ENCODE measurements at places on chromosomes 5 and 9.

DNA sequence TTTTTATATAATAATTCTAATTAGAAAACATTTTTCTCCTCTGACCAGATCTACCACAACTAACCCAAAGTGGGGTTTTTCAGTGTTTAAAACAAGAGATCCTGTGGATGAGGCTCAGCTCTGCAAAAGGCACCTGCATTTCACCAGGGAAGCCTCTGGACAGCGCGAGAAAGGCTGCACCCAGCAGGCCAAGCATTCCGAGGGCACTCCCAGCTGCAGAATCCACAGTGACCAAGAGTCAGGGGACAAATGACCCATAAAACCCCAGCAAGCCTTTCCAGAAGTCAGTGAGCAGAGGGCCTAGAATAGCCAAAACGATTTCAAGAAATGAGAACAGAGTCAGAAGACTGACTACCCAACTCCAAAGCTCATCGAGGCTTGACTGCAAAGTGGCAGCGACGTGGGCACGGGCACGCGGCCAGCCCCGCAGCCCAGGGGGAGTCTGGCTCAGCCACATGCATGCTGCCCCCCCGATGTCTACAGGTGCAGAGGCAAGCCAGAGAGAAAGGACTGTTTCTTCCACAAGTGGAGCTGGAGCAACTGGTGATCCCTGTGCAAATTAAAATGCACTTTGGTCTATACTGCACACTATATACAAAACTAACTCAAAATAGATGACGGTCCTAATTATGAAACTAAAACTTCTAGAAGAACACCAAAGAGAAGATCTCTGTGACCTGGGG lies 26.2 kb downstream of the TPPP start:
- DNase-seq: no peak

- DNase-seq: no peak
These were observed 516.1 kb downstream of the EFNA5 start for GRCh38 chr5:107154593-107154992.

- DNase-seq: peak; percentile 58
These were observed 11.0 kb downstream of the SPINK14 start for GRCh38 chr5:148179234-148179824.

DNA sequence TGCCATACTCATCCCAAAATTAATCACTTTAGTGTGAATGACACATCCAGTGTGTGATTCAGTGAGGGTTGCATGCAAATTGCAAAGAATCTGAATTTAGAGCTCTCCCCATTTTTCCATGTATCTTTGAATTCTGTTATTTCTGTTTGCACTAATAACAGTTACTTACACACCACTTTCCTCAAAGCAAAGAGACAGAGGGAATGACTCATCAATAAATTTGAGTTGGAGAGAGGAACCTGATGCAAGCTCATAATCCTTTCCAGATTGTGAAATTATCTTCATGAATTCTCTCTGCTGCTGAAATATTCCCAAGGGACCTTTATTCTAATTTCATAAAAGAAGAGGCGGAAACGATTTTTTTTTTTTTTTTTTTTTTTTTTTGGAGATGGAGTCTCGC lies 204.8 kb downstream of the CDH9 start:
- no peak for DNase-seq

- DNase-seq: no peak
These were observed 678.5 kb upstream of the NUDT12 start for GRCh38 chr5:104241046-104241445.

GRCh38 chr5:87319469-87319868 lies 51.8 kb downstream of the RASA1 start:
- DNase-seq: no peak

GRCh38 chr9:23073136-23073535 lies 626.5 kb downstream of the DMRTA1 start:
- DNase-seq: peak; percentile 6

- peak; percentile 16 for DNase-seq
These were observed 120.7 kb downstream of the PBX3 start for GRCh38 chr9:125867751-125868415.

- DNase-seq: peak; percentile 61
These were observed 963 bp upstream of the CAST start for GRCh38 chr5:96660971-96661854.

DNA sequence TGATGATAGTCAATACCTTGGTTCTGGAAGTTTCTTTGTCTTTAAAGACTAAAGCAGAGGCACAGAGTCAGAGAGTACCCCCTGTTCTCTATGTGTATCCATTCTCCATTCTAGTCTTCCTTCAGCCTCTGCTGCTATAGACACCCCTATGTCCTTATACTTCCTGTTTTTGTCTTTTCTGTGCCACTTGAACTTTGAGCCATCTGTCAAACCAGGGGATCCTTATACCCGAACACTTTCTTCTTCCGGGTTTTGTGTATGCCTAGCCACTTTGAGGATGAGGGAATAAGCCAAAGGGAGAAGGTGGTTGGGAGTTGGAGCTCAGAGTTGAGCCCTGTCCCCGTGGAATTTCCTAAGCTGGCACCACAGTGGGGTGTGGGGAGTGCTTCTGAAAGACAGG lies 61.1 kb upstream of the IL6ST start:
- DNase-seq: no peak

- no peak for DNase-seq
These were observed 104.5 kb upstream of the NFIB start for GRCh38 chr9:14418301-14418940.

DNA sequence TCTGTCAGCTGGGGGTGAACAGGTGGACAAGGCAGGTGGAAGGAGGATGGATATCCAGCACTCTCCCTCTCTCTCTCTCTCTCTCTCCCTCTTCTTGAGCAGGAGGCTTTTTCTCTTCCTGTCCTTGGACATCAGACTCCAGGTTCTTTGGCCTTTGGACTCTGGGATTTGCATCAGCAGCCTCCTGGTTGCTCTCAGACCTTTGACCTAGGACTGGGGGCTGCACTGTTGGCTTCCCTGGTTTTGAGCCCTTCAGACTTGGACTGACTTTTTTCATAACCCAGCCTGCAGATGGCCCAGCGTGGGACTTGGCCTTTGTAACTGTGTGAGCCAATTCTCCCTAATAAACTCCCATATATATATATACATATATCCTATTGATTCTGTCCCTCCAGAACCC lies 35.0 kb upstream of the SEMA4D start:
- DNase-seq: no peak

GRCh38 chr5:52331725-52332124 lies 456.0 kb upstream of the ITGA1 start:
- DNase-seq: no peak

DNA sequence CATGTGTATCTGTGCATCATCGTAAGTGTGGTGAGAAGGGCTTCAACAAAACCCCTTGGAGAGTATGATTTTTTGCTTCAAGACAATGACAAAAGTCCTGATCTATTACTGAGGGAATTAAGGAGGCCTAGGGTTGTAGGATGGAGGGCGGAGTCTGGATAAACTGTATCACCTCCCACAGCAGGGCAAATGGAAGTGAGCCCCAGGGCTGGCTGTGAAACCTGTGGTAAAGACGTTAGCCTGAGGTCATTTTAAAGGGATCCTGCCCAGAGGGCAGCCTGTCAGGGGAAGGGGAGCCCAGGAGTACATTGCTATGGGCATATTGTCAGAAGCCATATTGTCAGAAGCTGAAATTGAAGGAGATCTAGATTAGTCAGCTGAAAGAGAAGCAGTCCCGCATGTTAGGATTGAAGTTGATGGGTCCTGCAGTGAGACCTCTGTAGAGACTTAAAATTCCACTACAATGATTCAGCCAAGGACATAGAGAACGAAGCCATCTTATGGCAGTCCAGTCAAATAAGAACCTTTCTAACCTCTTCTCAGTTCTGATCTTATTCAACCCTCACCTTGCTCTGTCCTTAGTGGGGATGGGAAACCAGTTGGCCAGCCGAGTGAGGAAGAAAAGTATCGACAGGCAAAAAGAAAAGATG lies 26.9 kb downstream of the ADGRV1 start:
- DNase-seq: no peak

GRCh38 chr5:133610489-133611356 lies 1.6 kb downstream of the FSTL4 start:
- peak; percentile 44 for DNase-seq

- DNase-seq: peak; percentile 93
These were observed 446.2 kb upstream of the TRPC7 start for GRCh38 chr5:136811551-136811950.

GRCh38 chr5:34410411-34411139 lies 245.6 kb upstream of the RAI14 start:
- DNase-seq: peak; percentile 73

DNA sequence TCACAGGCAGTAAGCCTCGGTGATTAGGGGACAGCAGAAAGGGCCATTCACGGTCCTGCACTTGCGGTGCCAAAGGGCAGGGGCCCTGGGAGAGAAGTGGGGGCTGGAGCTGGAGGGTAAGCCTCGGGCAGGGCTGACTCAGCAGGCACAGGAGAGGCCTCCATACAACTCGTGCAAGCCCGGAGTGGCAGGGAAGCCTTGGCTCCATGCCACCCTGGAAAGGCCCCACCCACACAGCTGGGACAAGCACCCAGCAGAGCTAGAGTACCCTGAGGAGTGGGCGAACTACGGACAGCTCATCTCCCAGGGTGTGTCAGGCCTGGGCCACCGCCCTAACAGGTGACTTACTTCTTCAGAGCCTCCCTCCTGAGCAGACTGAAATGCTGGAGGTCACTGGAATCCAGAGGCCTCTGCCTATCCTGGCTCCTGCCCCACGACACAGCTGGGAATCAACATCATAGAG lies 5.6 kb upstream of the CAMK2A start:
- DNase-seq: peak; percentile 58

DNA sequence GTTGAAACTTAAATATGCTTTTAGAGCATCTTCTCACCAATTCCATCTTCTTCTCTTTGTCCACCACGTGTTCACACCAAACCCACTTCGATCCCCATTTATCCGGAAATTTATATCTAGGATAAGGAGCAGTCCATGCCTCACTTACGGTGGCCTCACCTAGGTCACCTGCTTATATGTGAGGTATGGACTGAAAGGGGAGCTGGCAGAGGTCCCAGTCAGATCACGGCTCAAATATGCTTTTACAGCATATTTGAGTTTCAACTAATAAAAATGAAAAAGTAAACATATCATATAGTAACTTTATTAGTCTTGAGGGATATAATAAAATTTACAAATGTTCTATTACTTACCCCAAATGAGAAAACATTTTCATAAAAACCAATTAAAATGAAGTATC lies 508.4 kb downstream of the CDH18 start:
- DNase-seq: no peak

DNA sequence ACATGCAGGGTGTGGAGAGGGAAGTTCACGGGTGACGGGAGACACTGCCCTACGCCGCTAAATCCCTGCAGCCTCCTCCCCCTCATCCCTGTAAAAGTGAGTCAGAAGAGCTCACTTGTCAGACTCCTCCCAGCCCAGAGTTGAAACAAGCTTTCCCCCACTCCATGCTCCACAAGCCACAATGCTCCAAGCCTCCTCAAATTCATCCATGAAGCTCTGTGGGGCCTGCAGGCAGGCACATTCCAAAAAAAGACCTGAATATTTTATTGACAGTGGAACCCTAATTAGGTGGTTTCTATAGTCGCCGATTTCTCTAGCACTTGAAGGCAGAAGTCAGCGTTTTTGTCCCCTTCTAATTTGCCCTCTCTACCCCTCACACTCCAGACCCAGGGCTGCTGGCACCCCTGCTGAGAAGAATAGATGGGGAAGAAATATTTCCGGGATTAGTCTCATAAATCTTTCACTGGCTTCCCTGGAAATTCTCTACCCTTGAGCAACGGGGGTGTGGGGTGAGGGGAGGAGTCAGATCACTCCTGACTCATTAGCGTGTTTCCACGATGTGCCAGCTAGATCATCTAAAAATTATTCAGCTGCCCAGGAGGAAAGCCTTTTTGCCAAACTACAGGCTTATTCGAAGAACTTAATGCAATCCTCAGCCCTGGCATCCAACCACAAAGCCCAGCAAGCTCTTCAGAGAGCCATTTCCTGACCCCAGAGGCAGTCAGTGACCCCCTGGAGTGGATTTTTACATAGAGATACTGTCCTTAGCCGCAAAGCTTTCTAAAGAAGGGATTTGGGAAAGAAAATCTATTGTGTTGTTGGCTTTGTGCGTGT lies 97.1 kb downstream of the ENC1 start:
- DNase-seq: peak; percentile 98

DNA sequence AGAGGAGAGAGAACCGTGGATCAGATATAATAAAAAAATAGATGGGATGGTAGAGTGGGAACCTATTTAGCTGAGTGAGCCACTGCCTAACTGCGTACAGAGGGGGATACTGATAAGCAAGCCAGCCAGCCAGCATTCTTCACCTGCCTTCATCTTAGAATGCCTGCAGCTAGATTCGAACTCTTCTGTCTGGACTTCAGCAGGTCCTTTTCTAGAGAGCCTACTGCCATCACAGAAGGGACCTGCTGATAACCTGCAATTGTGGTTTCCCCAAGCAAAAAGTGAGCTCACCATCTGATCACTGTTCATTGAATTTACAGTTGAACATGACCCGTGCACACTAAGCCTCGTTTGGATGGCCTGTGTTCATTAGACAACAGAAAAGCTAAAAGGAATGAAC lies 109.4 kb downstream of the CDC42SE2 start:
- no peak for DNase-seq

GRCh38 chr5:43376496-43377140 lies 35.6 kb downstream of the CCL28 start:
- no peak for DNase-seq

- DNase-seq: no peak
These were observed 77.5 kb downstream of the CEMIP2 start for GRCh38 chr9:71690689-71691435.

GRCh38 chr9:2545881-2546490 lies 75.6 kb upstream of the VLDLR start:
- no peak for DNase-seq

- DNase-seq: no peak
These were observed 222.0 kb upstream of the TRIM32 start for GRCh38 chr9:116464987-116465571.

- DNase-seq: peak; percentile 61
These were observed 110.2 kb downstream of the MLLT3 start for GRCh38 chr9:20512106-20512505.

DNA sequence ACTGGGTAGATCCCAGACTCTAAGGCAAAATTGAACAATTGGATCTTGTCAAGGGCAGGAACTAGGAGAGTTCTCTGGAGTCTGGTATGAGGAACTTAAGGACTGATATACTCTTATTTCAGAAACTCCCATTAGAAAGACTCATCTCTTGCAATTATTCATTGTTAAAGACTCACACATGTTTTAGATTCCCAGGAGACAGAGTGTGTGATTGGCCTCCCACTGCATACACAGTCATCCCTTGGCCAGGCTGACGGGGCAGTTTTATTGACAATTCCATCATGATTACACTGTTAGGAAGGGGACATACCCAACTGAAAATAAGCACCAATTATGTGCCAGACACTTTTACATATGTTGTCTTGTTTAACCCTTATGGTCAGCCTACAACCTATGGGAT lies 347.2 kb downstream of the DMAC1 start:
- DNase-seq: peak; percentile 80

GRCh38 chr9:114925039-114925438 lies 5.4 kb downstream of the TNFSF8 start:
- no peak for DNase-seq

GRCh38 chr5:66570201-66570600 lies 26.0 kb upstream of the MAST4 start:
- no peak for DNase-seq

- no peak for DNase-seq
These were observed 159.9 kb downstream of the TSSK1B start for GRCh38 chr5:113274836-113275414.

- DNase-seq: peak; percentile 73
These were observed 43.5 kb upstream of the DNAH5 start for GRCh38 chr5:13987843-13988464.

GRCh38 chr5:126540631-126541030 lies 54.4 kb downstream of the ALDH7A1 start:
- DNase-seq: no peak

Data from fibroblast of skin of back (primary cell).